ENCODE measurements at places on chromosomes 2 and 18. TPM values are rescaled to one million over a fixed set of nuclear protein-coding genes. Genes with fewer than 3 reads are reported as not detected.

KCNG2 gene
- total RNA-seq = 0.26 TPM

GKN1 gene
- not detected for total RNA-seq

SLC5A7 gene
- total RNA-seq = not detected

DNAJC27 gene
- 1.0 TPM for total RNA-seq

WDPCP gene
- 3.5 TPM for total RNA-seq

SH2D6 gene
- under 0.01 TPM for total RNA-seq

ACADL gene
- not detected for total RNA-seq

NYAP2 gene
- not detected for total RNA-seq

CDH7 gene
- not detected for total RNA-seq

FEZ2 gene
- 53.6 TPM for total RNA-seq

CHRNG gene
- not detected for total RNA-seq

DSC2 gene
- total RNA-seq = under 0.01 TPM

NCKAP5 gene
- total RNA-seq = under 0.01 TPM

OSBPL6 gene
- total RNA-seq = 8.7 TPM

METAP1D gene
- total RNA-seq = 2.7 TPM

CDH20 gene
- total RNA-seq = not detected

MAPRE3 gene
- 0.64 TPM for total RNA-seq

ERMN gene
- not detected for total RNA-seq

C2orf78 gene
- total RNA-seq = not detected

ANKRD30BL gene
- total RNA-seq = not detected
